ENCODE measurements at places on chromosomes 7 and 10.

- no peak for DNase-seq
These were observed 154.4 kb upstream of the CHRM2 start for GRCh38 chr7:136714062-136714461.

DNA sequence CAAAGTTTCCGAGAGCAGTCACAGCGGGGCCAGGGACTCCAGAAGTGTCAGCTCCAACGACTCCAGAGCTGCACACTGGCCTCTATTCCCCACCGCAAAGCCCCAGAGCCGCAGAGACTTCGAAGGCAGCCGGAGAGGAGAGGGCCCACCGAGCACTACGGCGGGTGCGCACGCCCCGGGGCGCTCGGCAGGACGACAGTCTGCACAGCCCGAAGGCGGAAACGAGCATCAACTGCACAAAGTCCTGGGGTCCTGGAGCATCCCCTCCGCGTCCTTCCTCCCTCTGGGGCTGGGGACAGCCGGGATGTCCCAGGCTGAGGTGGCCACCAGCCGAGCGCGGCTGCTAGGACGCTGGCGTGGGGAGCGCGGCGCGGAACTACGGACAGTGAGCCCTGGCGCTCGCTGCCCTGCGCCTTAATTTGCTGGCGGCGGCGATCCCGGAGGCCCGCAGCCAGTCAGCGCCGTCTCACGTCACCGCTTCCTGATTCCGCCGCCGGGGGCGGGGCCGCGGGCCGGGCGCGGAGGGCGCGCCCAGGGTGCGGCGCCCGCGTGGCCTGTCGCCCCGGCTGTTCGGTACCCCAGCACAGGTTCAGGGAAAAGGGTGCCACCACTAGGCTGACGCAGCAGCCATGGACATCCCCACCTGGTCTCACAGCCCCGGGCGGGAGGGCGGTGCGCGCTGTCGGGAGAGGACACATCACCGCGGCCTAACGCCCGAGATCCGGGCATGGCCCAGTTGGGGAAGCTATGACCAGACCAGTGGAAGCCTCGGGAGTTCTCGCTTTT lies at the start of gene TBX20:
TBX20 (minus strand) TSS at position 391 of the 786 bp plus-strand sequence. CDS start 480 bp downstream, outside the sequence.
- DNase-seq: peak; percentile 58

- peak; percentile 15 for DNase-seq
These were observed 42.4 kb downstream of the TNS3 start for GRCh38 chr7:47539398-47540052.

DNA sequence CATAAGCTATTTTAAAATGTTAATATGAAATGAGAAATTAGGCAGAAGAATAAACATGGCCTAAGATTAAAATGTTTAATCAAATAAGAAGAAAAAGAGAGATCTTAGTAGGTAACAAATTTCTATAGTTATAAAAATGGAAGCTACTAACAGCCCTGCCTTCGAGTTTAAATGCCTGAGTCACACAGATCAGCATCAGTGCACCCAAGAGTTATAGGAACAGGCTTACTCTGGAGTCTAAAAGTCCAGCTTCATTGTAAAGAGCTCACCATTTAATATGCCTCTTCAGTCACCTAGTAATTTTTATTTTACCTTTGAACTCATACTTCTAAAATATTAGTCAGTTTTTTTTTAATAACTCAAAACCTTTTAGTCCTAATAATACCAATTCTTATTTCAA lies 52.6 kb downstream of the BRI3 start:
- DNase-seq: no peak

- DNase-seq: peak; percentile 65
These were observed 27.4 kb downstream of the ASZ1 start for GRCh38 chr7:117399820-117400422.

GRCh38 chr10:63237396-63237795 lies 104.3 kb downstream of the NRBF2 start:
- no peak for DNase-seq

GRCh38 chr10:35172574-35172973 lies 45.9 kb downstream of the CREM start:
- peak; percentile 45 for DNase-seq

Measured in adipocyte (in vitro differentiated cells).